Lower lobe of right lung (tissue), 2 donors: ENCODE measurements at places on chromosomes 7 and 10. TPM values are rescaled to one million over a fixed set of nuclear protein-coding genes. Genes with fewer than 3 reads are reported as not detected.

The NEBL gene
- total RNA-seq, result 96.4 TPM

DNA sequence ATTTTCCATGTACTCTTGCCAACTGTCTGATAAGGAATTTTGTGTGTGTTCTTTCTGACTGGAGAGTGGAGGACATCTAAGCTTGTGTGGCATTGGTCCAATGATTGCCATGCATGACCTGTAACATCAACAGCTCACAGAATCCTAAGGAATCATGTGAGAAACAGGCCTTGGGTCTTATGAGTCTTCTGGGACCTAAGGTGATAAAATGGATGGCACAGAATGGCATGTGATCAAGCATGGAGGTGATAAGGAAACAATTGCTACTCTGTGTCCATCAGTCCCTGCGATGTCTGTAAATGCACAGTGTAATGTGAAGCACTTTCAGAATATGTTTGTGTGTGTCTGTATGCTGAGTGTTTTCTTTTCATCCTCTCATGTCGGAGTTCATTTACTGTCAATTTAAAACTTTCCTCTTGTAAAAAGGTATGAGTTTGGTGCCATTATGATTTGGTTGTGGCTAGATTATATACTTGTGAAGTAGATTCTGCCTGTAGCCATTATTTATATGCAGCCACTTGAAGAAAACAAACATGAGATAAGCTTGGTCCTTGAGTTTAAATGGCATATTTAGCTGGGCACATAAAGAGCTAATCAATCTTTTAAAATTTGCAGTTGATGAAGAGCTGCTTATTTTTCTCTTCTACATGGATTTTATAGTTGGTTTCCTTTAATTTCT, 127.5 kb downstream of the VPS50 start:
- H3K4me1 ChIP-seq, result no peaks in the 10 kb centered on the region
- no peak for DNase-seq
- no peak overlapping the region for H3K4me3 ChIP-seq
- peaks cover 33% of the 10 kb centered on the region for H3K36me3 ChIP-seq
- no peak overlapping the region for H3K27ac ChIP-seq

DNA sequence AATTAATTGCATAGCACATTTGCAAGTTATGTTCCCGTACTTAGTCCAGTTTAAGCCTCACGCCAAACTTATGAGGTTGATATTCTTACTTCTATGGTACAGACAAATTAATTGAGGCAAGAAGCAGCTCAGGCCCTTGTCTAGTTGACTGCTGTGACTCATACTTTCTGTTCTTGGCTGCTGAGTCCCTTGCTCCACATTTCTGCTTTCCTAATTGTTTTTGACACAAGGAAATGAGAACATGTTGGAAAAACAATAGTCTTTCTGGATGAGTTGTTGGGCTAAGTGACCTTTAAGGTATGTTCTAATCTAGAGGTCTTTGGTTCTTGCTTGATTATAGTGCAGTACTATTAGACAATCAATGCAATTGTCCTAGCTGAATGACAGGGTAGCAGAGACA, 331.8 kb downstream of the NRG3 start:
- H3K27me3 ChIP-seq, result no peaks in the 10 kb centered on the region
- no peak overlapping the region for H3K4me3 ChIP-seq
- H3K27ac ChIP-seq, result no peak overlapping the region
- H3K36me3 ChIP-seq, result no peaks in the 10 kb centered on the region
- H3K4me1 ChIP-seq, result no peaks in the 10 kb centered on the region

- H3K27me3 ChIP-seq, result no peaks in the 10 kb centered on the region
- no peak overlapping the region for H3K27ac ChIP-seq
- no peaks in the 10 kb centered on the region for H3K4me1 ChIP-seq
- no peaks in the 10 kb centered on the region for H3K36me3 ChIP-seq
- no peak overlapping the region for H3K4me3 ChIP-seq
- DNase-seq, result no peak
Measured at GRCh38 chr10:120077707-120078492, 185.4 kb downstream of the SEC23IP start.

GRCh38 chr7:90771281-90771680, 175.2 kb downstream of the CDK14 start:
- H3K4me3 ChIP-seq, result no peak overlapping the region
- H3K27ac ChIP-seq, result no peak overlapping the region
- DNase-seq, result no peak
- H3K36me3 ChIP-seq, result no peaks in the 10 kb centered on the region

DNA sequence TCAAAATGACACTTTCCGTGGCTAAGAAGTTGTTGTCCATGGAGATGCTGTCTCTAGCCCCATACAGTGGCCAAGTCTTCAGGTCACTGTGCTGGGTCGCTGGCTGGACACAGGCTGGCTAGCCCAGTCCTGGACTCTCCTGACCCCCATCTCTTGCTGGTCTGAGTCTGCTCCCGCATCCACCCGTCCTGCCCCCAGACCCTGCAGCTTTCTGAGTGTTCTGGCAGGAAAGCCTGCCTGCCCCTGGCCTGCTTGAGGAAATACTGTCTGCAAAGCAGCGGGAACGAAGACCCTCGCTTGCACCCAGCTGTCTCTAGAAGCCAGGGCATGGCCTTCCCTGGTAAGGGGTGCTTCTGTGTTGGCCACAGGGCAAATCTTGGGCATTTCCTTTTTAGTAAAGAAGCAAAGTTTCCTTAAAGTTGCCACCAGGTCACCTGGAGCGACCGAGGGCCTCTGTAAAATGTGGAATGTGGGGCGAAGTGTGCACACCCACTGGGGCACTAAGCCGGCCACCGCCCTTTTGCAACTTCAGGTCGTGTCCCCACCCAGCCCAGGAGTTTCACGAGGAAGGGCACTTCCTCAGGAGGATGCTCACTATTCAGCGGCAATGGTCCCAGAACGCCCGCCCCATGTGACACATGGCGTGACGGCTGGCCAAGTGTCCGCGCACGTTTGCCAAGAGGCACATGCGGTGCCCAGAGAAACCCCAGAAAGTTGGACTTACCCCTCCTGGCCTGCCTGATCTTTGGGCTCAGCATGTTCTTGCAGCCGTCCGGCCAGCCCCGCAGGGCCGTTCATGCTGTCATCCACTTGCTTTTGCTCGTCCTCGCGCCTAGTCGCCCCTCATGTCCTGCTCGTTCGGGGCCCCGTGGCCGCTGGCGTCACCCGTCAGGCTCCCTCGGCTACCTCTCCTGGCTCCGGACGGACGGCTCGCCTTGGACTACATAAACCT, 558 bp downstream of the ARHGAP22 start:
- no peak overlapping the region for H3K27ac ChIP-seq
- no peaks in the 10 kb centered on the region for H3K36me3 ChIP-seq
- peak; percentile 56 for DNase-seq
- peaks cover 13% of the 10 kb centered on the region for H3K27me3 ChIP-seq
- H3K4me3 ChIP-seq, result peak overlapping the region; percentile 52

- no peak overlapping the region for H3K4me3 ChIP-seq
- H3K27me3 ChIP-seq, result no peaks in the 10 kb centered on the region
- no peaks in the 10 kb centered on the region for H3K4me1 ChIP-seq
- H3K27ac ChIP-seq, result no peak overlapping the region
- DNase-seq, result no peak
Measured at GRCh38 chr7:2090526-2091520, 141.9 kb downstream of the MAD1L1 start.

The HMX3 gene
- not detected for total RNA-seq

DNA sequence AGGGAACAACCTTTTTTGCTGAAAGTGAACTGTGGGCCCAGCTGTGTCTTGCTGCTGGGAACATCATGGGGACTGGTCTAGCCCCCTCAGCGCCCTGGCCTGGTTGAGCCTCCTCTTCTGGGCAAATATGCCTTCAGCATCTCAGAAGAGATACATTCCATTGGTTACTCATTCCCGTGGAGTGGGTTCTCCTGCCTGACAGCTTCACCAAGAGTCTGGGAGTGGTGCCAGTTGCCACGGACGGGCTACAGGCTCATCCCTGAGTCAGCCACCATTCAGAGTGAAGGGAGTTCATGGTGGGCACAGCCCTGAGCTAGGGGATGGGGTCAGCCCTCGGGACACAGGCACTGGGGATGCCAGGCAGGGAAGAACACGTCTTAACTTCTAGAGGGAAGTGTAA, 81.9 kb downstream of the RAMP3 start:
- H3K4me3 ChIP-seq, result no peak overlapping the region
- peak overlapping the region; percentile 13 for H3K27ac ChIP-seq
- no peak for DNase-seq
- no peaks in the 10 kb centered on the region for H3K36me3 ChIP-seq
- H3K27me3 ChIP-seq, result no peaks in the 10 kb centered on the region

The AP3M1 gene
- 33.7 TPM for total RNA-seq

The SFRP4 gene
- 4.8 TPM for total RNA-seq

The RASA4B gene
- total RNA-seq, result 22.6 TPM

The LIPM gene
- total RNA-seq, result not detected

GRCh38 chr7:2512713-2513112, 6.9 kb upstream of the LFNG start:
- no peaks in the 10 kb centered on the region for H3K36me3 ChIP-seq
- peak overlapping the region; percentile 82 for H3K27ac ChIP-seq
- no peaks in the 10 kb centered on the region for H3K27me3 ChIP-seq
- H3K4me3 ChIP-seq, result no peak overlapping the region
- H3K4me1 ChIP-seq, result peaks cover 54% of the 10 kb centered on the region

The GPR26 gene
- total RNA-seq, result not detected

The CCDC7 gene
- 22.8 TPM for total RNA-seq

GRCh38 chr7:150926066-150926465, 52.1 kb downstream of the KCNH2 start:
- H3K27me3 ChIP-seq, result peaks cover 5% of the 10 kb centered on the region
- H3K4me3 ChIP-seq, result no peak overlapping the region
- no peaks in the 10 kb centered on the region for H3K36me3 ChIP-seq
- DNase-seq, result no peak
- no peaks in the 10 kb centered on the region for H3K4me1 ChIP-seq
- no peak overlapping the region for H3K27ac ChIP-seq

- H3K4me1 ChIP-seq, result peaks cover 46% of the 10 kb centered on the region
- H3K36me3 ChIP-seq, result no peaks in the 10 kb centered on the region
- H3K27me3 ChIP-seq, result peaks cover 83% of the 10 kb centered on the region
- peak overlapping the region; percentile 53 for H3K4me3 ChIP-seq
Measured at GRCh38 chr10:93072225-93072712, 1.4 kb upstream of the CYP26A1 start.

DNA sequence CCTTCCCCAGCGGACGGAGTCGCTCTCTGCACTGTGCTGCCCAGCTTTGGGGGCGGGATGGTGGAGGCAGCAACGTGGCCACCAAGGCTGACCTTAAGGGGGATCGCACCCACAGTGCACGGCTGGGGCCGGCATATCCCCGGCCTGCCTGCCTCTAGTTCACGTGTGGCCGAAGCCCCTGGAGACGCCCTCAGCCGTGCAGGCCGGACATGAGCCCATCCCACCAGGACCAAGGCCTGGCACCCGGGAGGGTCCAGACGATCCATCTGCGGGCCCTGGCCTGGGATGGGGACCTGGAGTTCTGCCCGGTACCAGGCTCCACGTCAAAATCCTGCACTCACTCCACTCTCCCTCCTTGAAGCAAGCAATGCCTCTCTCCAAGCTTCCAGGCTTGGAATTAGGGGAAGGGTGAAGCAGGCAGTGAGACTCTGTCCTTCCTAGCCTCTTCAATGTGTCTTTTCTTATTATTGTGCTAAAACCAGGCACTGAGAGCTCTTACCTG, 520.8 kb downstream of the REEP3 start:
- no peak for DNase-seq
- H3K27ac ChIP-seq, result no peak overlapping the region
- no peaks in the 10 kb centered on the region for H3K27me3 ChIP-seq
- no peak overlapping the region for H3K4me3 ChIP-seq
- H3K4me1 ChIP-seq, result peaks cover 10% of the 10 kb centered on the region

GRCh38 chr10:93897070-93897780, 3.4 kb downstream of the SLC35G1 start:
- peaks cover 12% of the 10 kb centered on the region for H3K4me1 ChIP-seq
- no peaks in the 10 kb centered on the region for H3K27me3 ChIP-seq
- no peak overlapping the region for H3K4me3 ChIP-seq
- no peak overlapping the region for H3K27ac ChIP-seq

The NEURL1 gene
- 0.95 TPM for total RNA-seq

DNA sequence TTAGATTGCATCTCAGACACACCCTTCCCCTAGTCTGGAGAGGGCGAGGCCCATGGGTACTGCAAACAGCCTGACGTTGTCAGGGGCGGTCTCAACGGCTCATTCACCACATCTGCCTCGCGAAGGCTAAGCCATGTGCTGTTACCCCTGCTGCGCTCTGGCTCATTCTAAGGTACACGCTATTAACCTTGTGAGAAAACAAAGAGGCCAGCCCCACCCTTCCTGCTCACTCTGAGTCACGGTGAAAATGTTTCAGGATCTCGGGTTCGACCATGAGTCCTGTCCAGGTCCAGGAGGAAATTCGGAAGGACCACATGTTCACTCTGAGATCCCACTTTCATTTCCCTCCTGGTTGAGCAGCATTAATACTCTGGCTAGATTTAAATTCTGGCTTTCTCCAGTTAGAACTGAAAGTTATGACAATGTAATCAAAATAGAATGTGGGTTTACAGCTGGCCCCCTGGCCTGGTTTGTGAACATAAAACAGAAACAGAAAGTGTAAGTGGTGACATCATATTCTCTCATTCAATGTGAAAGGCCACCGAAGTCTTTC, 55.2 kb downstream of the EGFR start:
- H3K4me3 ChIP-seq, result peak overlapping the region; percentile 25
- DNase-seq, result peak; percentile 63
- peaks cover 50% of the 10 kb centered on the region for H3K4me1 ChIP-seq
- H3K27ac ChIP-seq, result peak overlapping the region; percentile 77

GRCh38 chr7:30795161-30795948, 24.1 kb downstream of the MINDY4 start:
- peaks cover 26% of the 10 kb centered on the region for H3K36me3 ChIP-seq
- H3K27ac ChIP-seq, result peak overlapping the region; percentile 2
- no peak overlapping the region for H3K4me3 ChIP-seq
- H3K4me1 ChIP-seq, result peaks cover 21% of the 10 kb centered on the region
- no peaks in the 10 kb centered on the region for H3K27me3 ChIP-seq

The TWIST1 gene
- total RNA-seq, result not detected

- H3K27me3 ChIP-seq, result no peaks in the 10 kb centered on the region
- no peak overlapping the region for H3K27ac ChIP-seq
- H3K36me3 ChIP-seq, result no peaks in the 10 kb centered on the region
- H3K4me3 ChIP-seq, result no peak overlapping the region
Measured at GRCh38 chr7:155168597-155169480, 98.7 kb downstream of the HTR5A start.

DNA sequence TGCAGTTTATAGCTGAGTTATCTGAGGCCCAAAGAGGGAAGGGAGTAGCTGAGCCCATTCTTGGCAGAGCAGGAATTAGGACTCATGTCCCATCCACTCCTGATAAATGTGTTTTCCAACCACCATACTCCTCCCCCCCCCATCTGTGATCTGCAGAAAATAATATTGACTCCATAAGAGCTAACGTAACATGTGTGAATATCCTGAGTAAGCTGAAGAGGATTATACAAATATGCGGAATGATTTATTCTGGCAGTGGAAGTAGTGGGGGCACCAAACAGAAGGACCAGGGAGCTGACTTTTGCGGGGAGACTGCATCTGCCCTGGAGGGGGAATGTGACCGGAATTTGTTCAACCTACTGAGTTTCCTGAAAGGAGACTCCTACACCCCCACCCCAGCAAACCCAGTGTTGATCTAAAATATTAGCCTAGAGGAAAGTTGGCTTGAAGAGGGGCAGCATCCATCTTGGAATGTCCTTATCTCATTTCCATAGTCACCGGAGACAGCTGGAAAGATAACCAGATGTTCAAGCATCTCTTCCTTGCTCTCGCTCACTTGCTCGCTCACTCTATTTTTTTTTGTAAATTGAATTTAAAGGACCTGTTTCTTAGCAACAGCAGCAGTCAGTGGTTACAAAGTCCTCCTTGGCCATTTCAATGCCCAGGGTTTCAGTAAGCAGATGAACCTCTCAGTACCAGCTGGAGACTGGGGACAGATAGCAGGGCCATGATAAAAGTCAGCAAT, 114.7 kb downstream of the RPS24 start:
- no peak overlapping the region for H3K4me3 ChIP-seq
- no peak for DNase-seq
- H3K4me1 ChIP-seq, result no peaks in the 10 kb centered on the region
- H3K27ac ChIP-seq, result no peak overlapping the region

The PTPN20 gene
- 4.0 TPM for total RNA-seq
